HS-27A (cell line): ENCODE measurements at places on chromosomes 6 and 20.
A peak's percentile ranks its signal among the peaks of the same experiment; 100 is the strongest.

DNA sequence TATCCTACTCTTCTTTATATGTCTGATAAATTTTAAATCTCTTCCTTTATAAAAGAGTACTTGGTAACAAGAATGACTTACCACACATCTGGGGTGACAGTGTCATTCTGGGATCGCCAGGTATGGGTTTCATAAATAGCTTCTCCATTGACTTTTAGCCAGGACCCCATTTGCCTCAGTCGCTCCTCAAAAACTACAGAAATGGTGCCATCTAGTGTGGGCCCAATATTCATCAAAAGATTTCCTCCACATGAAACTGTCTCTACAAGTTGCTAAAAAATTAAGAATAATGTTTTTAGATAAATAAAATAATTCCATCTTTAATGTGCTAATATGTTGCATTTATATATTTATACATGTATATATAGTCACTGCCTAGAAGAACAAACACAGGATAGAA lies 9.7 kb downstream of the FUCA2 start:
- no peak for DNase-seq

- no peak for DNase-seq
These were observed 278.7 kb upstream of the PRND start for GRCh38 chr20:4443016-4443415.

GRCh38 chr6:3908961-3909360 lies 59.8 kb downstream of the FAM50B start:
- no peak for DNase-seq

DNA sequence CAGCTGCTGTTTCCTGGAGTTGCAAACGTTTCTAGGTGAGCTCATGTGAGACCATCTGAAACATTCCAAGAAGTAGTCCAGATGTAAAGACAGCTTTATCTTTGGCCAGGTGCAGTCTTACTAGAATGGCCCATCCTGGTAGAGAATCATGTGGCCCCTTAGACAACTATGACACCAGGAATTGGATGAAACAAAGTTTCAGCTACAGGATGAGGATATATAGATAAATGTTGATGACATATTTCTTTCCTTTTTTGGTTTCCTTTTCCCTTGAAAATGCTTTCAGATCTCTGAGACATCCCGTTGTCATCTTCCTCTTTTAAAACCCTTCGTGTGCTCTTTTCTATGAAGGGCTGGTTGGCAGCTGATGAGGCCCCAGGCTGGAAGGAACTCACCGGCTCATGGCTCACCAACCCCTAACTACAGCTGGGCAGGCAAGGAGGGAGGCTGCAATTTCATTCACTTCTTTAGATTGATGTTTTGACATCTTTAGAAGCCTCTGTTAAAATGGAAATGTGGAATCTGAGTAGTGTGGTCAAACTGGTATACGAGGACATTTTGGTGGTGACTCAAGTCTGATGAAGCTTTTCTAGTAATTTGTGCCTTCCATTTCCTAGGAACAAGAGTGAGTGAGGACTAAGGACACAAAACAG lies 167.9 kb upstream of the TNFAIP3 start:
- no peak for DNase-seq

- DNase-seq = no peak
These were observed 345 bp upstream of the CST5 start for GRCh38 chr20:23879811-23880374.

GRCh38 chr6:57222743-57223077 lies 603 bp upstream of the RAB23 start:
- no peak for DNase-seq

DNA sequence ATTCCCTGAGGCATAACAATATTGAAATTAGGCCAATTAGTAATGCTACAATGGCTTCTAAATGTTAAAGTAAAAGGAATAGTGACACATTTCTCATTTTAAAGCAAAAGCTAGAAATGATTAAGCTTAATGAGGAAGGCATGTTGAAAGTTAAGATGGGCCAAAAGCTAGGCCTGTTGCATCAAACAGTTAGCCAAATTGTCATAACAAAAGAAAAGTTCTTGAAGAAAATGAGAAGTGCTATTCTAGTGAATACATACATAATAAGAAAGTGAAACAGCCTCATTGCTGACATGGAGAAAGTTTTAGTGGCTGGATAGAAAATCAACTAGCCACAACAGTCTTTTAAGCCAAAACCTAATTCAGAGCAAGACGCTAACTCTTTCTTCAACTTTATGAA lies 12.9 kb downstream of the OR2A4 start:
- DNase-seq = no peak

DNA sequence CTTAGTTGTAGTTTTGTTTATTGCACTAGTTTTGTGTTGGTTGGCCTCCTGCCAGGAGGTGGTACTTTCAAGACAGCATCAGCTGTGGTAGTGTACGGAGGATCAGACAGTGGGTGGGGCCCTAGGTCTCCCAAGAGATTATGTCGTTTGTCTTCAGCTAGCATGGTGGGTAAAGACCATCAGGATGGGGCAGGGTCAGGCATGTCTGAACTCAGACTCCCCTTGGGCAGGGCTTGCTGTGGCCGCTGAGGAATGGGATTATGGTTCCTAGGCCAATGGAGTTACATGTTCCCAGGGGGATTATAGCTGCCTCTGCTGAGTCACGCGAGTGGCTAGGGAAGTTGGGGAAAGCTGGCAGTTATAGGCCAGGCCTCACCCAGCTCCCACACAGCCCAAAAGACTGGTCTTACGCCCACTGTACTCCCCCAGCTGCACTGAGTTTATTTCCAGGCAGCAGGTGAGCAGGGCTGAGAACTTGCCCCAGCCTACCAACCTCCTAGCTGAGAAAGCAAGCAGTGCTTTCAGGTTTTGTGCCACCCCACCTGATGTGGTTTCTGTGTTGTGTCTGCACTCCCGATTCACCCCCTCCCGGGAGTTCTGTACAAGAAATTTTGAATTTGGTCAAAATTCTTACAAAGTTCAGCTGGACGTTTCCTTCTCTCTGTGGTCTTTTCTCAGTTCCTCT lies 24.7 kb downstream of the ZSCAN31 start:
- no peak for DNase-seq

DNA sequence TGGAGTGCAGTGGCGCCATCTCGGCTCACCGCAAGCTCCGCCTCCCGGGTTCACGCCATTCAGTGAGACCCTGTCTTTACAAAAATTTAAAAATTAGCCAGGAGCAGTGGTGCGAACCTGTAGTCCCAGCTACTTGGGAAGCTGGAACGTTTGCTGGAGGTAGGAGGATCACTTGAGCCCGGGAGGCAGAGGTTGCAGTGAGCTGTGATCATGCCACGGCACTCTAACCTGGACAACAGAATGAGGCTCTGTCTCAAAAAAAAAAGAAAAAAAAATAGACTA lies 5.7 kb upstream of the PARD6B start:
- no peak for DNase-seq

GRCh38 chr20:1061484-1062221 lies 56.7 kb upstream of the PSMF1 start:
- no peak for DNase-seq

- DNase-seq = no peak
These were observed 3.1 kb downstream of the NNAT start for GRCh38 chr20:37523911-37524700.

DNA sequence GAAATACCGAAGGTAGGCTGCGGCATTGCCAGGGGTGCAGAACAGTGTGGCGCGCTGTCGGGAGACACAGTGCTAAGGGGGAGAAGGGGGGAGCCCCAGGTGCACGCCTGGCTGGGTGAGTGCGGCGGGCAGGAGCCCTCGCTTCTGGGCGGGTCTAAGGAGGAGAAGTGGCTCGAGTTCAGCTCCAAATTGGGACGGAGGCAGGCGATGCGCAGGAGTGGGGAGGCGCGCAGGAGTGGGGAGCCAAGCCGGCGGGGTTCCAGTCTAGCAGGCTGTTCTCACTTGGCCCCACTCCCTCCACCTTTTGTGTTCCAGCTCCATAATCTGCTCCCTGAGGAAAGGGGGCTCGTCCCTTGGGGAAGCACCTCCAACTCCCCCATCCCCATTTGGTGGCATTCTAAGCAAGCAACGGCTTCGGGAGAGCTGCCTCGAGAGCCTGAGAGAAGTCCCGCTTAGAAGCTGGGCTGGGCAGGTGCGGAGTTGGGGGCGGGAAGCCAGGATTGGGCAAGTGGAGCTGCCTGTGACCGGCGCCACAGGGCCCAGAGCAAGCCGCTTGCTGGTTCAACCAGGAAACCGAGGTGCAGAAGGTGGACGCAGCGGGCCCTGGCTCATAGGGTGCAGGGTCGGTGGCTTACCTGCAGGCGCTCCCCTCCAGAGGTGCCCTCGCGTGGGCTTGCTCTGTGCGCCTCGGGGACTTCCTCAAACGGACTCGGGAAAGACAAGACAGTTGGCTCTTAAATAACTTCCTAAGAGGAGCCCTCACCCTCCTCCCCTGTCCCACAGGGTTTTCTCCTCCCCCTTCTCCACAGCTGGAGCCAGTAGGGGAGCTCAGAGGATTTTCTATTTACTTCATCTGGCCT lies at the start of gene F13A1:
F13A1 (minus strand) TSS at position 711 of the 860 bp plus-strand sequence. CDS start 1,998 bp downstream, outside the sequence.
- no peak for DNase-seq

DNA sequence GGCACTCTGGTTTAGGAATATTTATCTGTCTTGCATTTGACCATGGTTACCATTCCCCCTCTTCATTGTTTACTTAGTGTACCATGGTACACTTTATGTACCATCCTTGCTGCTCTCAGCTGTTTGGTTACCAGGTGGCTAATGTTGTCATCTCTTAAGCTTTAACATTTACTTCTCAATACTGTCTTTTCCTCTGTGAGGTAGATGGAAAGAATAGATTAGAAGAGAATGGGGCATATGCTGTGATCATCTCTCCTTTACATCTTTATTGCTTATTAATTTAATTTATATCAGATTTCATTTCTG lies 109.2 kb downstream of the NCOA3 start:
- DNase-seq = no peak

GRCh38 chr6:42405021-42405420 lies 46.7 kb downstream of the TRERF1 start:
- DNase-seq = no peak

DNA sequence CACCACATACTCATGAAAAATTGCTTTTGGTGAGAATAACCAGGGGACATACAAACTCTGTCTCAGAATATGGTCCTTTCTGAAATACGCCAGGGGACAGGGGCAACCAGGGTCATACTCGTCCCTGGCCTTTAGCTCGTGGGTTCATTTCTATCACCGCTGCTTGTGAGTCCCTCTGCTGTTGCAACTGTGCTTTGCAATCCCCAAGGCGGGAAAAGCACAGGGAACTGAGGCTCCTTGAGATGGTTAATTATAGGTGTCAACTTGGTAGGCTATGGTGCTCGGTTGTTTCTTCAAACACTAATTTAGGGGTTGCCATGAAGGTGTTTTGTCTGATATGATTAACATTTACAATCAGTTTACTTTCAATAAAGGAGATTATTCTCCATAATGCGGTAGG lies 51.6 kb downstream of the RFPL4B start:
- DNase-seq = no peak

- DNase-seq = no peak
These were observed 577.1 kb downstream of the HACE1 start for GRCh38 chr6:104282581-104282980.

DNA sequence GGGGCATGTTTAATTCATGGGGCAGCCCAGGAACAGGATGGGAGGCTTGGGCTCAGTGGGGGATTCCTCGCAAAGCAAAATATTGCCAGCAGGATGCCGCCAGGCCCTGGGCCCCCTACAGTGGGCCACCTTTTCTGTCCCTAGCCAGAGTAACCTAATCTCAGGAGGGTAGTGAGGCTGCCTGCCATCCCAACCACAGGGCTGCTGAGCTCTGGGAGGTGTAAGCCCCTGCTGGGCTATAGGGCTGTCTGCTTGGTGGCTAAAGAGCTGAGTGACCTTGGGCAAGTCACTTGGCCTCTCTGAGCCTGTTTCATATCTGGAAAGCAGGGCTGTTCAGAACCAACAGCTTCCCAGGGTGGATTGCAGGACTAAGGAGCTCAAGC lies 35.7 kb upstream of the CDH22 start:
- DNase-seq = no peak

- DNase-seq = peak; percentile 46
These were observed 265.0 kb downstream of the ADGRG6 start for GRCh38 chr6:142566628-142567396.

DNA sequence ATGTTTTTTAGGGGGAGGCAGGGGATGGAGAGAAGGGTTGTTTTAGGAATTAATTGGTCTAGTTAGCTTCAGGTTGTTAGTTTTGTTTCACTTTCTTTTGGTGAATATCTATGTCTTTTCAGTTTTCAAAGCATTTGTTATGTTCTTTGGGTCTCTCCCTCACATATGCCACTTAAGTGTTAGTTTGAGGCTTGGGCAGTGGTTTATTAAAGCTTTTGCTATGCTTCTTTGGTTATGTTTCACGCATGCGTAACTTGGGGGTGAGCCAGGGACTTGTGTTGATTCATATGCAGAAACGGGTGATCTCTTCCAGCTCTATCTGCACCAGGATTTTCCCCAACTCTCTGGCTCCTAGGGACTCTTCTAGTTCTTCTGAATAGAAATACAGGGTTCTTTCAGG lies 11.4 kb upstream of the MMS22L start:
- DNase-seq = no peak

- no peak for DNase-seq
These were observed 423.8 kb upstream of the SULF2 start for GRCh38 chr20:48209102-48209501.

DNA sequence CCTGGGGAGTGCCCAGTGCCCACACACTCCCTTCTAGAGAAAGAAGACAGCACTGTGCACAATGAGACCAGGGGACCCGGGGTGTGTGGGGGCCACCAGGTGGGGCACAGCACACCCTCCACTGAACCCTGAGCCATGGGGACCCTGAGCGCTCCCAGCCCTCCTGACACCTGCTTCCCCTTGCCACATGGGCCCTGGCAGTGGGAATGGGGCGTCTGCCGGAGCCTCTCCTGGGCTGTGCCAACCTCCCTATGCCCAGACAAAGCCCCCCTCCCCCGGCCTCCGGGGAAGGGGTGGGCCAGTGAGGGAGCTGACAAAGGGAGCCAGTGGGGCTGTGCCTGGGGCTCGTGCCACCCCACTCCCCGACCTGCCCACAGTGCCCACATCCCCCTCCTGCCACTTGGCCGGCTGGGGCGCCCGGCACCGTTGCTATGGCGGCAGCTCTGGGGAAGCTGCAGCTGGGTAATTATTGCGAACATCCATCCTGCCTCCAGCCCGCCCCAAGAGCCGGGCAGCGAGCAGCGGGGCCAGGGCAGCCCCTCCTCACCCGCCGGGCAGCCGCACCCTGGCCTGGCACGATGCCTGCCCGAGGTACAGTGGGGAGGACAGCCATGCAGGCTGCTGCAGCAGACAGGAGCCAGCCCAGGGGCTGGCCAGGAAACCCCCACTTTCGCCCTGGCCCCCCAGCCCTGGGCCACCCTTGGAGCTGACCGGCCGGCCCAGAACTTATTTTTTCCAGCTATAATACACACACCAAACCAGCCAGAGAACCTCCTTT lies 41.9 kb upstream of the NOL4L start:
- no peak for DNase-seq

DNA sequence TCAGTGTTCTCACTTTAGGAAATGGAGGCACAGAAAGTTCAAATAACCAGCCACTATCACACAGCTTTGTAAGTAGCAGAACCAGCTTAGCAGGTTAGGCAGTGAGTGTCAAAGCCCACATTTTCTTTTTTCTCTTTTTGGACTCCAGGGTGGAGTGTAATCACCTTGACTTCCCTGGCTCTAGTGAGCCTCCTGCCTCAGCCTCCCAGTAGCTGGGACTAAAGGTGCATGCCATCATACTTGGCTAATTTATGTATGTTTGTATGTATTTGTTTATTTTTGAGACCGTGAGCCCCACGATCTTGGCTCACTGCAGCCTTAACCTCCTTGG lies 7.8 kb upstream of the NCOA3 start:
- no peak for DNase-seq
